Trophoblast cell (in vitro differentiated cells and primary cell): ENCODE measurements at places on chromosomes 5 and 9.

DNA sequence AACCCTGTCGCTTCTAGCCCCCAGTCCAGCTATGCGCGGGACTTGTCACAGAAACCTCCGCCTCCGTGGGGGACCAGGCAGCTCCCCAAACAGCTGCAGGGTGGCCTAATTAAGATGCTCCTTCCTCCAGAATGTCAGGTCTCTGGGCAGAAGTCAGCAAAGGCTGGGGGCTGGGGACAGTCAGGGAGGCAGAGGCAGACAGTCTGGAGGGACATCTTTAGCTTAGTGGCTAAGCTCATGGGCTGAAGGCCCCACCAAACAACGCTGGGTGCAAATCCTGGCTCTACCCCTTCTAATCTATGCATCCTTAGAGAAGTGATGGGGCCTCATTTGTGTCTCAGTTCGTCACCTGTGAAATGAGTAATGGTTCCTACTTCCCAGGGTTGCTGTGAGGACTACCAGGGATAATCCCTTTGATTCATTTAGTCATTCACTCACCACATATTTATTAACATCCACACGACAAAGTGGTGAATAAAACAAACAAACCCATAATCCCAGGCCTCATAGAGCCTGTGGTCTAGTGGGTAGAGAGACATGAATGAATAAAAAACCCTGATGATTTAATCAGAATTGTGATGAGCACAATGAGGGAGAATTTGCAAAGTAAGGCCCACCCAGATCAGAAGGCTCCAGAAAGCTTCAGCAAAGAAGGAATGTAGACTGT lies 20.2 kb upstream of the MED27 start:
- H3K27me3 ChIP-seq: peaks cover 2% of the 10 kb centered on the region
- no peaks in the 10 kb centered on the region for H3K36me3 ChIP-seq
- H3K4me3 ChIP-seq: no peak overlapping the region
- no peak overlapping the region for H3K27ac ChIP-seq

DNA sequence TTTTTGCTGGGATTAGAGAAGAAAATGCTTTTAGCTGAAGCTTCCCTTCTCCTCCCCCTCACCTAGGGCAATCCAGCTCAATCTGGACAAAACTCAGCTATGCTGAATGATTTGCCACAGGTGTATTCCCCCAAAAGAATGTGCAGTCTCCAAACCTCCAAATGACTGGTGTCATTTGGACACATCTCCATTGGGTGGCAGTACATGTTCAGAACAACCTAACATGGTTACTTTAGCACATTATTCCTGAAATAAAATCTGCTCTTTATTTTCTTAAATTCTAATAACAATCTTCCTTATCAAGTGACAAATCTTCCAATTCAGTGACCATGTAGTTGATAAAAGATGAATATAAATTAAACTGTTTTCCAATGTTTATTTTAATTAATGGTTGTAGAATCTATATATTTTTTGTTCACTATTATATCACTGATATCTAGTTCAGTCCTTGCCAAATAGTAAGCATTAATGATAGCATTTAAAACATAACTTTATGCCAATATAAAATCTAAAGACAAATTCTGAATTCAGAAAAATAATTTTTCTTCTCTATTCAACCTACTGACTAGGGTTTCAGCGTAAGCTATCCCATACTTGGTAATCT lies 61.3 kb upstream of the MOCS2 start:
- no peaks in the 10 kb centered on the region for H3K4me1 ChIP-seq
- DNase-seq: peak; percentile 37
- no peaks in the 10 kb centered on the region for H3K27me3 ChIP-seq
- no peak overlapping the region for H3K4me3 ChIP-seq

DNA sequence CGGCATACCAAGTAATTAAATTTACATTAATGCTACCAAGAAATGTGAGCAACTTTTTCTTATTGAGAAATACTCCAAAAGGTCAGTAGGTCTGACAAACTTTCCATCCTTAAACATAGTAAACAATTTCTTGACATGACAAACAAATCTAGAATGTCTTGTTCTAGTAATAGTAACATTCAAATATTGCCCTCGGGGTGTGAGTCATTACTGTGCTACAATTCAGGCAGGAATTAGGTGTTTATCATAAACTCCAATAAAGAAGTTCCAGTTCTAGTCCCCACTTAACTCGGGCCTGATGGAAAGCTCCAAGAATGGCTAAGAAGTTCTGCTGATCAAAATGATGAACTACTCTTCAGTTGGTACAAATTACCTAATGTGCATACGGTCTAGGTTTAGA lies 235.6 kb upstream of the TUSC1 start:
- H3K27ac ChIP-seq: no peak overlapping the region
- no peak overlapping the region for H3K4me3 ChIP-seq
- peak; percentile 74 for DNase-seq

DNA sequence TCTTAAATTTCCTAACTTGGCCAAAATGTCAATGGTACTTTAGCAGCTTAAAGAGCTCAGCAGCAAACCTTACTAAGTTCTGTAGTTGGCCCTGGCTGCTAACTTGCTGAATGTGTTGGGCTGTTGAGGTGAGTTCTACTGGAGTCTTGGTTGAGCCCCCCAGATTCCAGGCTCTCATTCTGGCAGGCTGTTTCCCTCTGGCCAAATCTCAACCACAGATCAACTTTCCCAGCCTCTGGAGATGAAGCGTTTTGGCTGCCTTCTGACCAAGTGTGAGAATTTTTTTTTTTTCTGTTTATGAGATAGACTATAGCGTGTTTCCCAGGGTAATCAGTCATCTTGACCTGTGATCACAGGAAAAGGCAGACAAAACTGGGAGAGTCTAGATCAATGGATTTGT lies 343.7 kb downstream of the EBF1 start:
- no peak overlapping the region for H3K4me3 ChIP-seq
- DNase-seq: no peak
- no peaks in the 10 kb centered on the region for H3K4me1 ChIP-seq
- no peak overlapping the region for H3K27ac ChIP-seq

DNA sequence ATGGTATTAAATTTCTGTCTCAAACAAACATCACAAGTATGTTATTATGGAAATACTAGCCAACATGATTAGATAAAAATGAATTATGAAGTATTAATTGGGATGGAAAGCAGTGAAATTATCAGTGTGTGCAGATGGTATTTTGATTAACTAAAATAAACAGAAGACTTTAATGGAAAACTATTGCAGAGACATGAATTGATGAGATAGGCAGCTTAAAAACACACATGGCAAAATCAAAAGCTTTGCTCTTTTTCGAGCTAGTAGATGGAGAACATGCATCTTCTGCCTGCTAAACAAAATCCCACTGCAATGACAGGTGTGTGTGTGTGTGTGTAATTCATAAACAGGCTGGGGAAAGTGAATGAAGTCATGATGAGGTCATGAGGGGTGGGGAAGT lies 426.2 kb downstream of the MTRR start:
- H3K36me3 ChIP-seq: no peaks in the 10 kb centered on the region
- no peaks in the 10 kb centered on the region for H3K4me1 ChIP-seq
- H3K4me3 ChIP-seq: no peak overlapping the region
- H3K27me3 ChIP-seq: no peaks in the 10 kb centered on the region
- DNase-seq: no peak

- H3K4me1 ChIP-seq: no peaks in the 10 kb centered on the region
- no peak overlapping the region for H3K27ac ChIP-seq
- no peaks in the 10 kb centered on the region for H3K27me3 ChIP-seq
- DNase-seq: no peak
Measured at GRCh38 chr5:150440948-150441812, 8.4 kb downstream of the RPS14 start.

DNA sequence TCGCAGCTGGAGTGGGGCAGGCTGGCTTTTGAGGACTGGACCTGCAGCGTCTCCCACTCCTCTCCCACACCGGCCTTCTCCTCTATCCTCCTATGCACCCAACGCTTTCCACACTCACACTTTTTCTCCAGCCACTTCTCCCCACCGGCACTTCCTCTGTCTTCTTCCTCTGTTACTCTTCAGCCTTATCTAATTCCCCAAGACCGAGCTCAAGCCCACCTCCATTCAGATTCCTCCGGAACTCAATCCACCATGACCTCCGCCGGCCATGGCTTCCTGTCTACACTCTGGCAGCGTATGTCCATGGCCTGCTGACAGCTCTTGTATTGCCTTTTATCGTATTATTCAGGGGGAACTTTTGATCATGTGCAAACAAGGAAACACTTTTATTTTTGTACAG lies 545 bp upstream of the OR2V1 start:
- DNase-seq: no peak
- H3K4me3 ChIP-seq: no peak overlapping the region
- H3K4me1 ChIP-seq: no peaks in the 10 kb centered on the region
- no peak overlapping the region for H3K27ac ChIP-seq
- no peaks in the 10 kb centered on the region for H3K36me3 ChIP-seq

GRCh38 chr9:76394960-76395252 lies 680 bp upstream of the RFK start:
- DNase-seq: peak; percentile 85
- H3K4me1 ChIP-seq: no peaks in the 10 kb centered on the region
- peaks cover 3% of the 10 kb centered on the region for H3K36me3 ChIP-seq
- H3K27ac ChIP-seq: peak overlapping the region; percentile 95
- H3K27me3 ChIP-seq: no peaks in the 10 kb centered on the region
- peak overlapping the region; percentile 66 for H3K4me3 ChIP-seq

GRCh38 chr9:129250786-129251185 lies 72.7 kb upstream of the IER5L start:
- no peaks in the 10 kb centered on the region for H3K27me3 ChIP-seq
- DNase-seq: no peak
- H3K4me1 ChIP-seq: no peaks in the 10 kb centered on the region
- no peaks in the 10 kb centered on the region for H3K36me3 ChIP-seq
- no peak overlapping the region for H3K4me3 ChIP-seq
- H3K27ac ChIP-seq: no peak overlapping the region

- DNase-seq: no peak
- H3K4me3 ChIP-seq: no peak overlapping the region
- H3K4me1 ChIP-seq: no peaks in the 10 kb centered on the region
Measured at GRCh38 chr9:72457366-72457765, 64.0 kb upstream of the TMC1 start.

DNA sequence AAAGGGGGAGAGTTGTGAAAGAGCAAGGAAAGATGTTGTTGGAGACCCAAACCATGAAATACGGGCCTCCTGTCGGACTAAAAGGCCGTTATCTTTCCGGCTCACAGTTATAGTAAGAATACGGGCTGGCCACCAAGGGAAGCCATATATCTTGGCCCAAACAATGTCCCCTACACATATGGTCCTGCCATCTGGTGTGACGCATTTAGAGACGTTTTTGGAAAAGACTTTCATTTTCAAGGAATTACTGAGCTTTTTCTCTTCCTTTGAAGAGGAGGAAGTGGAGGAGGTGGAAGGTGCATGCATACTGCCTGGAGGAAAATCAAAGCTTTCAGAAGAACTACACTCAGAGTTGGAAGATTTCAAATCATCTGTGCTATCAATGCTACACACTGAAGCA lies 26.7 kb downstream of the PWWP2A start:
- H3K27ac ChIP-seq: no peak overlapping the region
- DNase-seq: no peak
- no peaks in the 10 kb centered on the region for H3K27me3 ChIP-seq
- H3K4me3 ChIP-seq: no peak overlapping the region
